ENCODE measurements at places on chromosomes 16 and 17.

DNA sequence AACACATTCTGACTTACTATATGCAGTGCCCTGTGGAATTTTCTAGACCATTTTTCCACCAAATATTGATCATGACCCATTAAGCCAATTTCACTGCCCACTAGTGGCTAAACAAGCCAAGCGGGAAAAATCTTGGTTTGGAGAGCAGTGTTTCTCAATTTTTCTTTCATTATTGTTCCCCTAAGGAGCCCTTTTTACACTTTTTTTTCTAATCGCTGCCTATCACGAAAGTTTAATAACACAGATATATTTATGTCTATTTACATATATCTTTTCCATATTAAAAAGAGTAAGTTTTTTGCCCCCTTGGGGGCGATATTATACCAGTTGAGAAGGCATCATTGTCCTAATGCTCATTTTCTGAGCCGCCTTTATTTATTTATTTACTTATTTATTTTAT is 10.8 kb upstream of the TLCD3B start:
- DNase-seq, result no peak

DNA sequence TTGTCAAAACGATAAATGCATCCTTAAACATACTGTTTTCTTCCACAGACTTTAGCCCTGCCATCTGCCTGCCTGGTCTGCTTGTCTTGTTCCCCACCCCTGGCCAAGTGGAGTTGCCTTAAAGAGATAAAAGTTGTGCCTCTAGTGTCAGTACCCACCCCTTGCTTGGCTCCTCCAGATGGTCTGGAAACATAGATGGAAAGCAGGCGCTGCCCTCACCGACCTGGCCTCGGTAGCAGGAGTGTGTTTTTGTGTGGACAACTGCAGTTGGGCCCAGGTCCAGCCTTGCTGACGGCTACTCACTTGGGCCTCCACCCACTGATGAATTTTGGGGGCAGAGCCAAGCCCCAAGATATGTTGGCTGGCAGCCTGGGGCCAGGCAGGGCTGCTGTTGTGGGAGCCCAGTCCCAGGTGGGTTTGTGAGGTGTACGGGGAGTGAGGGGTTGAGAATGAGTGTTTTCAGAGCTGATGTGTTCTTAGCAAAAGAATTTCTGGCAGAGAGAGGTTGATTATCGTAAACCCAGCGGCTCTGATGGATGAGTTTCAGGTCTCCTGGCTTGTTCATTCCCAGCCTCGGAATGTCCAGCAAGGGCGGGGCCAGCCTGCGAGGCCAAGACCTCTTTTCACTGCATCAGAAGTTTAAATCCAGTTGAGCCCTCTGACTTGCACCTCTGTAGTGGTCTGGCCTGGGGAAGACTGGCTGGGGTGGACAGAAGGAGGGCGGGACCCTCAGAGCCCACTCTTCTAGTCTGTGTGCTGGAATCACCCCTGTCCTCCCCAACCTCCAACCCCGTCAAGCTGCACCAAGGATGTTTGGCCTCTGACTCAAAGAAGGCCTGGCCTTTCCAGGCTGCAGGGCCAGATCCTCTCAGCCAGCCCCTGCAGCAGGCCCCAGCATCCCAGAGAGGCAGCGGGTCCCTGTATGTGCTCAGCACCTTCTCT is 179.7 kb downstream of the RAB11FIP4 start:
- DNase-seq, result peak; percentile 81

GRCh38 chr16:66695935-66696668 is 441 bp downstream of the CMTM4 start:
- no peak for DNase-seq

- DNase-seq, result no peak
These were observed 100.7 kb downstream of the OR1D5 start for GRCh38 chr17:2962729-2963128.

GRCh38 chr16:2498531-2499253 is 15.1 kb upstream of the ATP6V0C start:
- no peak for DNase-seq

DNA sequence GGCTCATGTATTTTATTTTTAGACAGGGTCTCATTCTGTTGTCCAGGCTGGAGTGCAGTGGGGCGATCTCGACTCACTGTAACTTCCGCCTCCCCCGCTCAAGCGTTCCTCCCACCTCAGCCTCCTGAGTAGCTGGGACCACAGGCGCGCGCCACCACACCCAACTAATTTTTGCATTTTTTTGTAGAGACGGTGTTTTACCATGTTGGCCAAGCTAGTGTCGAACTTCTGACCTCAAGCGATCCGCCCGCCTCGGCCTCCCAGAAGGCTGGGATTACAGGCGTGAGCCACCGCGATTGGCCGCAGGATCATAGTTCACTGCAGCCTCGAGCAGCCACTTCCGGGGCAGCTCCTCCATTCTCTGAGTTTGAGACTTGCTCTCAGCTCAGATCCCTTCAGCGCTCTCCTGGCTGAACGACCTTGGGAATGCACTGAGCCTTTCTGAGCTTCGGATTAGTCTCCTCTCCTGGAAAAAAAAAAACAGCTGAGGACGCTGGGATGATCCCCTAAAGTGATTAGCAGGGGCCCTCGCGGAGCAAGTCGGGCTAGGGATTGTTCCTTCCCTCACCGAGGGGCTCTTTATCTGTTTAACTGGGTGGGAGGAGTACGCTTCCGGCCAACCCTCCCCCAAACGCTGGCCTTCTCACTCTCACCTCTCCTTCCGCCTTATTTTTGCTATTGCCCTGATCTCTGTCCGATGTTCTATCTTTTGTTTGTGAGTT is 1.1 kb upstream of the PKMYT1 start:
- no peak for DNase-seq

- DNase-seq, result no peak
These were observed 320.0 kb downstream of the HAPSTR1 start for GRCh38 chr16:9411426-9411825.

DNA sequence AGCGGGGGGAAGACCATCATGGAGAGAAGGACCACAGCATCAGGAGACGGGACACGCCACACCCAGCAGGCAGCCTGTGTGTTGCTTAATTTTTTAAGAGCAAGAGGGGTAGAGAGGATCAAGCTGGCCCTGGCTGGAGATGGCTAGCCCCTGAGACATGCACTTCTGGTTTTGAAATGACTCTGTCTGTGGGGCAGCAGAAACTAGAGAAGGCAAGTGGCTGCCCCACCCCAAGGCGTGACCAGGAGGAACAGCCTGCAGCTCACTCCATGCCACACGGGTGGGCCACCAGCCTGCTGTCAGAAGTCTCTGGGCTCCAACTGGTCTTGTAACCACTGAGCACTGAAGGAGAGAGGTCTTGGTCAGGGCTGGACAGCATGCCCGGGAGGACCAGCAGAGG is 75.5 kb downstream of the SOCS1 start:
- DNase-seq, result no peak

DNA sequence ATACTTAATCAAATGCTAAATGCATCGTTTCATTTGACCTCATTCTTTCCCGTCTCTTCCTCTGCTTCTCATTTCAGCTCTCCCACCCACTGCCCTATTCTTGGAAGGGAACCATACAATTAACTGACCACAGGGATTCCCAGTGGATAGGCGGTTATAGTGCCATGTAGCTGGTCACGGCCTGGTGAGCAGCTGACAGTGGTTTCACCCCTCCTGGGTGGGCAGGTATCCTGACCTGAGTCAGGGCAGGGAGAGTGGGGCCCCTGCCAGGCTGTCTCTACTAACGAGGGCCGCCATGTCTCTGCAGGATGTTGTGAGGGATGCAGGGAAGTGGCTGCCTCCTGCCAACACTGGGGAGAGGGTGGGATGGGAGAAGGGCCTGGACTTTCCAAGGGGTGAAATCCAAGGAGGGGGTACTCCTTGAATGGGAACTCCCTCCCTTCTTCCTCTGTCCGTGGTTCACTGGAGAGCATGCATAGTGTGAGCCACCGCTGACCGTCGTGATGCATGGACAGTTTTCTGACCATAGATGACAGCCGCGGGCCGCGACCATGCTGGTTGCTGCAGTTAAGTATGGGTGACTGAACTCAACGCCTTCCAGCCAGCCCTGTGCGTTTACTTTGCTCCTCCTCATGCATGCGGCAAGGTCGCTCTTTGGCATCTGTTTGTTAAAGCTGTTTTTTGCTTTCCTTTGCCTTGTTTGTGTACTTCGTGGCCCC is 95.9 kb downstream of the RPTOR start:
- DNase-seq, result no peak

DNA sequence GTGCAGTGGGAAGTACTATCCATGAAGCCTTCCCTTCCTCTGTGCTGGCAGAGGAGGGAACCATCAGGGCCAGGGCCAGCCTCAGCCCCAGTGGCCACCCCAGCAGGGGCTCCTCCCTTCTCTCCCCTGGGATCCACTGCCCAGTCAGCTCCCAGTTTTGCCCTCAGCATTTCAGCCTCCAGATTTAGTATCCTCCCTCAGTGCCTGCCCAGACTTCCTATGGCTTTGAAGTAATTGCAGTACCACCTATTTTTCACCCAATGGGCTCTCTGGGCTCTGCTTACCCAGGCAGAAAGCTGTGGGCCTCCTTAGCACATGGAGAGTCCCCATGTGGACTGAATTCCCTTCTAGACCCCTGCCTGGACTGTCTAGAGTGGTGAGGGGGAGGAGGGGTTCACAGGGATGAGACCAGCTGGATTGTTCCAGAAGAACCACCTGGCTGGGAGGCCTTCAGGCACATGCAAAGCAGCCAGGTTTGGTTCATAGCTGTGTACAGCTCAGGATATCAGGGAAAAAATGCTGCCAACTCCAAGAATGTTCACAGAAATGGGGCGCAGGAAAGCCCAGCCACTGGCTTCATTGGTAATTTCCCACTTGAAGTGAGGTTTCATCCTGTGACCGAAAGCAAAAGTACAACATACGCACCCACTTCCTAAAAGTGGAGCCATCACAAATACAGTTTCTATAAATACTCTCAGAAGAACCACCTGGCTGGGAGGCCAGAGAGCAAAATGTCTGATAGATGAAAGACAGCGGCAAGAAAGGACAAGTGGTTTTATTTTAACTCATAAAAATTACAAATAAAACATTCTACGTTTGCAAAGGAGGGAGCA is 15.2 kb upstream of the HERPUD1 start:
- no peak for DNase-seq

DNA sequence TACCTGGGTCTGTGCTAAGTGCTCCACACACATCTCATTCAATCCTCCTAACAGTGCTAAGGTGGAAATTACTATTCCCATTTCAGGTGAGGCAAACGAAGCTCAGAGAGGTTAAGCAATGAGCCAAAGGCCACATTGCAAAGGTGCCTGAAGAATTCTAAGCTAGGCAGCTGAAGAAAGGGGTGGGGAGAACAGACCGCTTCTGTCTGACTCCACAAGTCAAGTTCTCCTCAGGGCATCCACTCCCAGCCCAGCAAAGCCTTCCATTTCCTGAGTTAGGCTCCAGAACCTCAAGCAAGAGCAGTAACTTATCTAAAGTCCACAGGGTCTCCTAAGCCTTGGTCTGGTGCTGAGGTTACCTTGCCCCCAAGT is 27.0 kb upstream of the MRPS23 start:
- DNase-seq, result no peak

DNA sequence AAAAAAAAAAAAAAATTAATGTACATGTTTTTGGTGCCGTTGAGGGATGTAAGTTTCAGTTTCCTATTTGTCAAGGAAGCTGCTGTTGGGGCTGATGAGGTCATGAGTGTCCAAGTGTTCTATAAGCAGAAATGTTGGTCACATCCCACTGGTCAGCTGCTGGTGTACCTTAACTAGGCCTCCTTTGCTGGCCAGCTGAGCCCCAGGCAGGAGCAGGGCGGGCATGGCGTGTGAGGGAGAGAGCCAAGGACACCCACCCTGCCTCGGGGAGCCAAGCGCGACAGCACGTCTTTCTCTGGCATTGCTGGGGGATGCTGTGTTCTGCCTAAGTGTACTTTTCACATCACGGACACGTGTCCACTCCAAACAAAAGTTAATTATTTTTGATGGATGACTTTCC is 108.1 kb upstream of the CDC42EP4 start:
- no peak for DNase-seq

DNA sequence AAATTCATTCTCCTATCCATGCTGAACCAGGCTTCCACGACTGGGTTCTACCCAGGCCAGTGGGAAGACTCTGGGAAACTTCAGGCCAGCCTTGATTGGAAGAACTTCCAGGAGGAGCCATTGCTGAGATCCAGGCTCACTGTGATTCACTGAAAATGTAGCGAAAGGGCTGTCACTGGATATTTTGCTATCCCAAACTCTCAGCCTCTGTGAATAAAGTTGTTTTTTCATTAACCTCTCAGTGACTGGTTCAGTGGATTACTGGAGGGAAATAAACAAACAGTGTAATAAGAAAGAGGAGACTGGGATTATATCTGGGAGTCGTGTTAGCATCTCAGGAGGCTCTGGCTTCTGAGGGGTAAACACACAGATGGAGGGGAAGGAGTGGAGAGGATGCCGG is 3.1 kb downstream of the FOXL1 start:
- no peak for DNase-seq

DNA sequence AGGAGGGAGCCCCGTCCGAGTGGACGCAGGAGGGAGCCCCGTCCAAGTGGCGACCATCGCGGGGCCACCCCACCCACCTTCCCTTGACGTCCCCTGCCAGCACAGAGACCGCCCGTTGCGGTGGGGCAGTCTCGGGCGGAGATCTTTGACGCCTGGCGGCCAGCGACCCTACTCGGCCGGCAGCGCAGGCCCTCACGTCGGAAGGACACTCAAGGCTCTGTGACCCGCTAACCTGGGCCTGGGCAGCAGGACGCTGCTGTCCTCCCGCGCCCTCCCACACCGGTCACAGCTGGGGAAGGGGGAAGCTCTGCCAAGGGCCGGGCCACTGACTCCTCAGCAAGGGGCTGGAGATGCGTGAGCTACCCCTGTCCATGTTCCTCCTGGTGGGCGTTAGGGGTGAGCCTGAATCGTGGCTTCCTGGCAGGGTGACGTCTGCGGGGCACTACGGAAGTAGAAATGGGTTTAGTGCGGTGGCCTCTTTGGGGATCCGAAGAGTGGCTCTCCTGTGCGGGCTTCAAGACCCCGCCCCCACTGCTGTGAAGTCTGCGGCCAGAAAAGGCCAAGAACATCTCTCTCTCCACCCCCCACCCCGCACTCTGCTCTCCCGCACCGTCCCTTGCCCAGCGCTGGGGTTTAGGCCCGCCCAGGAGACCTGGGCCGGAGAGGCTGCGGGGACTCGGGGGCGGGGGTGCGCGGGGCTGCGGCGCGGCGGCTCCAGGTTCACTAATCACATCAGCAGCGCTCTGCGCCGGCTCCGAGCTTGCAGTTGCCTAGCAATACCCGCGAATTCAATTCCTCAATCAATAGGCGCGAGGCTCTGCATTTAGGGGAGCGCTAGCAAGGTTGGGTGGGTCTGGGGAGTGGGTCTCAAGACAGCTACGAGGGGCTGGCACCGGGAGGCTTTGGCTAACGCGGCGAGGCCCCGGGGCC is 5.8 kb downstream of the CBX8 start:
- DNase-seq, result no peak

GRCh38 chr17:38320482-38320881 is 23.3 kb downstream of the GPR179 start:
- DNase-seq, result no peak

GRCh38 chr17:46820592-46821450 is 2.3 kb upstream of the WNT3 start:
- DNase-seq, result no peak

- no peak for DNase-seq
These were observed 236.1 kb downstream of the ZNF423 start for GRCh38 chr16:49619811-49620157.

DNA sequence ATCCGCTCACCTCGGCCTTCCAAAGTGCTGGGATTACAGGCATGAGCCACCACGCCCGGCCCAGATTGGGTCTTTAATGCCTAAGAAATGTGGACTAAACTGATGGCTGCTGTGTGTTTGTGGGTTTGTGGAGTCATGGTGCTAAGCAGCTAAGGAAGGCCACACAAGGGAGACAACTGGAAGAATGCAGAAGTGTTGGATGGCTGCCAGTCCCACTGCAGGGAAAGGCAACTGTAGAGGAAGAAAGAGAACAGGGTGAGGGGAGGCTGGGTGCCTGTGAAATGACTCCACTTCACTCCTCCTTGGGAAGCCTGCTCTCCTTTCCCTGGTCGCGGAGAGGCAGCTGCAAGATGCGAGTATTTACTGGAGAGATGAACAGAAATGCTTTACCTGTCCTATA is 23.5 kb upstream of the SIAH1 start:
- DNase-seq, result no peak
